ENCODE measurements at places on chromosomes 1 and 21.

DNA sequence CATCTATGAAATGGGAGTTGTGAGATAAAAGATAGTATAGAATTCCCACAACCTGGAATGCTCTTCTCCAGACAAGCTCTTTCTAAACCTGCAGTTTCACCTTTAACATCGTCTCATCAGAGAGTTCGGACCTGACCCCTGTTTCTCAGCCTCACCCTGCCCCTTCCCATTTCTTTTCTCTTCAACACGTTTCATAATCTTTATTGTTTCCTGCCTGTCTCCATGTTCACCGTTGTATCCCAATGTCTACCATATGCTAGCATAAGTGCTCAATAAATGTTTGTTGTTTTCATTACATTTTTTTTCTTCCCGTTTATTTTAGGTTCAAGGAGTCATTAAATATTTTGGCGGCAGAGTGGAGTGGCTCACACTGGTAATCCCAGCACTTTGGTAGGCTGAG is 32.4 kb downstream of the SESN2 start:
- DNase-seq = no peak

DNA sequence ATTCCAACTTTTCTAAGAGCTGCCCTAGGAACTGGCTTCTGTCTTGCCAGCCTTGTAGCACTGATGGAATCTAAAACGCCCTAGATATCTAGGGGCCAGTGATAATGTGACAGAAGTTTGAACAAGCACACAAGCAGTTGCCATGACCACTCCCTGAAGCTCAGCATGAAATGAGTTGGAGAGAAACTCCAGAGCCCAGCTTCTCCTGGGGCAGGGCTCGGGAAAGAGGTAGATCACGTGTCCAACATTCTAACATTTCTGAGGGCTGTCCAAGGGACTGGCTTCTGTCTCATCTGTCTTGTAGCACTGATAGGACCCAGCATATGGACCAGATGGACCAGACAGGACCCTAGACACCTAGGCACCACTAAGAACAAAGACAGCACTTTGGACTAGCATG is 37.9 kb downstream of the OMA1 start:
- DNase-seq = no peak

GRCh38 chr1:24745711-24746413 is 615 bp downstream of the CLIC4 start:
- DNase-seq = peak; percentile 69

DNA sequence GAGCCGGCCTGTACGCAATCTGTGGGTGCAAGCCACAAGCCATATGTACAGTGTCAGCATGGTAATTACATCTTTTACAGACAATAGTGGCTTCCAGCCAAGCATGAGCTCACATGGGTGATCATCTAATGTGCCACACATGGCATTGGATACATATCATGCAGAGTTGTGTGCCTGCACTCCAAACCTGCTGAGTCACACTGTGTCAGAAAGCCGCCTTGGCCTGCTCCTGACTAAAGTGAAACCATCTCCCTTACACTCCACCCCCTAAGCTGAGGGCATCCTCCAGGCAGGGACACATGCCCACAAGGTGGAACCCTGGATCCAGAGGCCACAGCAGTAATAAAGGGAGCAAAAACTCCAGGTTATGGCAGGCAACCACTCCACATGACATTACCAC is 72.5 kb downstream of the KCNT2 start:
- peak; percentile 34 for DNase-seq

GRCh38 chr1:12521096-12521495 is 96.9 kb downstream of the DHRS3 start:
- DNase-seq = no peak

DNA sequence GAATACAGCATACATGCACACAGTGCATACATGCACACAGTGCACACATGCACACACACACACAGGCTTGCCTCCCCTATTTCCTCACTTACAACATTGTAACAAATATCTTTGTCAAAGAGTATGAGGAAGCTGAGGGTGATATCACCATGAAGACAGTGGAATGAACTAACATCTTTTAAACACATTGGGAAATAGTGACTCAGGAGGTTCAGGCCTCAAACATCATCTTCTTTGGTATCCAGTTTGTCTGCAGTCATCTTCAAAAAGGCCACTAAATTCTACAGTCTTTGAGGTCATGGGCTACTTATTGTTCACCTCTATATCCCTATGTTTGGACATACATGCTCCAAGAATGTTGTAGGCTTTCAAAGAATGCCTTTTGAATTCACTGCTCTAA is 2.1 kb upstream of the LCE2B start:
- no peak for DNase-seq

GRCh38 chr1:46405724-46406123 is 11.6 kb downstream of the FAAH start:
- DNase-seq = no peak

DNA sequence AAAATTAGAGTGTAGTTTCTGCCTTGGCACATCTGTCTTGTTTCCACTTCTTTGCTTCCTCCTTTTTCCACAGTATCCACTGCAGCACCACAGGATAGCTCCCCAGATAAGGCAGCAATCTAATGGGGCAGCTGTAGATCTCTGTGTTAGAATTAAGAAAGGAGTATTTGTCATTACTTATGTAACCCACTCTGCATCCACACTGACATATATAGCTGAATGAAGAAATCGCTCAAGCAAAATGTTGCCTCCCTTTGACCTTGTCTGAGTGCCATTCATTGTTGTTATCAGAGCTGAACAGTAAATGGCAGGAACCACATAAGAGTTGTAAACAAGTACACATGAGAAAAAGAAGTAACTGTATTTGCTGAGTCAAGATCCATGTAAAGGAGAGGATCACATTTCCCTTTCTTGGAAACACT is 45.9 kb upstream of the DPH5 start:
- DNase-seq = no peak

GRCh38 chr1:52474807-52475206 is 70.4 kb downstream of the PRPF38A start:
- no peak for DNase-seq

DNA sequence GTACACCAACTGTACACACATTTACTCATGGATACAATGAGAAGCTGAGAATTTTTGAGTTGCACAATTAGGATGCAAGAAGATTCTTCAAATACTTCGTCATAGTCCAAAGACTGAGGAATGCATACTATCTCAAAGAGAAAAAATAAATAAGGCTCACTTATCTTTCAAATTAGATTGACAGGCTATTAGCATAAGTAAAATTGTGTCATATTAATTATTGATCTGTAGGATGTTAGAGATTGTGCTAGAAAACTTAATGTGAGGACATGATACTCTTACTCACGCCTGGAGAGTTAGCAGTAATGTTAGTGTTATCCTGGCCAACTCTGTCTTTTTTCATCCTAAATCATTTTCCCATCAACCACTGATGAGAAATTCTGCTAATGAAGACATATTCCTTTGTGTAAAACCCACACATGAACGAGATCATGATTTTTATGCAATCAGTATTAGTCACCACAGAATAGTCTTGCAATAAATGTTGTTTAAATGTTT is 659.0 kb downstream of the LTN1 start:
- DNase-seq = no peak

- DNase-seq = no peak
These were observed 866.3 kb upstream of the B3GALT2 start for GRCh38 chr1:194052514-194053338.

- no peak for DNase-seq
These were observed 27.6 kb upstream of the CNIH3 start for GRCh38 chr1:224588515-224588914.

DNA sequence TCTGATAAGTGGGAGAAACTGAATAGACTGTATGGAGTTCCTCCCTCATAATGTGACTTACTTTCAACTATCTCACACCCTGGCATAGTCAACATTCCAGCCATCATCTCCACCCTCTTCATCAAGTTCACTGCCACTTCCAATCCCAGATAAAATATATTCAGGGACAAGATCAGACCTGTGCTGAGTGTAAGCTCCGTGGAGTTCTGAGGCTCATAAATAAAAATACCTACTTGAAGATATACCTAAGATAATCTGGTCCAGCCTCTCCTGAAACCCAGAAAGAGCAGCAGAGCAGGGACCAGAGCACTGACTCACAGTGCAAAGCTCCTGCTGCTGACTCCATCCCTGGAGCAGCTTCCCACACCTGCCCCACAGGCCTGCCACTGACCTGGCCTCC is 1.7 kb upstream of the LCE7A start:
- DNase-seq = no peak

DNA sequence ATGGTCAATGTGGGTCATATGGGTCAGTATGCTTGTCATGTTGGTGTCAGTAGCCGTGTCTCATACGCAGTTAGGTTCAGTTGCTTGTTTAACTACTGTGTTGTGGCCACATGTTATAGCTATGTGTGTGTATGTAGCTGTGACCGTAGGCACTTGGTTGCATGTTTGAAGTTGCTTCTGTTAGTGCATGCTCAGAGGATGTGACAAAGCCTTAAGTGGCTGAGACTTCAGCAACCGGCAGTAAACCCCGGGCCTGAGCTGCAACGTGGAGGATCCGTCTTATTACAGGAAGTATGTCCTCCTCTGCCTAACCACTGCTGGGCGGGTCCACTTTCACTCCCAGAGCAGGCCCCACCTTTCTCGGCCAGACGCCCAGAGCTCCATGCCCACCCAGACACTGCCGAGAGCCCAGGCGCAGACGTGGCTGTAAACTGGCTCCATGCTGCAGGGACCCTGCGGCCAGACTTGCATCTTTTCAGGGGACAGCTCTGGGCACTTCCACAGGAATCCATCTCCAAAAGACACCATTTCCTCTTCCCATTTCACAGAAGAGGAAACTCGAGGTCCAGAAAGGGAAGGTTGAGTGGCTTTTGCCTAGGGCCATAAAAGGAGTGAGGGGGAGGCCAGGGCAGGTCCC is 2.2 kb downstream of the TCEA3 start:
- peak; percentile 12 for DNase-seq

DNA sequence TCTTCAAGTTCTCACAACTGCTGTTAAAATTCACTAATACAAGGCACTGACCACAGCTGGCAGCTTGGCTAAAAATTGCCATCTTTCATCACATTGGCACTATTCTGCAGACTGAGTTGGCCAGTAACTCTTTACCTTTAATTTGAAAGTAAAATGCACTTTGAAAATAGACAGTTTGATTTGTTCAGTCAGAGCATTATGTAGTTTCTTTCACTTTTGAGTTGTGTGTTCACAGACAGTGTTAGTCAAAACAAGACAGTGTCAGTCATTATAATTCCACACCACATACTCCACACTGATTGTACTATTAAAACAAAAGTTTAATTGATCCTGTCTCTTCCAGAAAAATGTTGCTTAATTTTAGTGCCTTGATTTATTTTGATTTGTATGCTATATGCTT is 160.7 kb downstream of the SDCCAG8 start:
- DNase-seq = no peak

DNA sequence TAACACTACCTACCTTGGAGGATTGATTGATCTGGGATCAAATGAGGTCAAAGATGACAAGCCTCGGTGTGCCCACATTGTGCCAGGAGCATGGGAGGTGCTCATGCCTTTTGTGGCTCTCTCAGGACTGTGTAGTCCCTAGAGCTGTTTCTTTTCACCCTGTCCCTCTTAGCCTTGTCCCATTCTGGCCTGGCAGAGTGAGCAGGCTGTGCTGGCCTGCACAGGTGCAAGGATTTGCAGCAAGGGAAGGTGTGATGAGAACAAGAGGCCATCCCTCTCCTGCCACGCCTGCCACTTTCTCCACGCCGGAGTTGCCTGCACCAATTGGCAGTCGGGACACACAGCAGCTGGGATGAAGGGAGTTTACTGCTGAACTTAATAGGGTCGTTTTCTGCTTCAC is 410.6 kb upstream of the VAMP3 start:
- DNase-seq = no peak

GRCh38 chr1:57403201-57403600 is 20.7 kb downstream of the DAB1 start:
- DNase-seq = no peak

GRCh38 chr1:45033356-45033755 is 21.3 kb downstream of the UROD start:
- DNase-seq = no peak

GRCh38 chr21:16116069-16116468 is 386.3 kb downstream of the USP25 start:
- no peak for DNase-seq

GRCh38 chr1:228338521-228339051 is 68.0 kb downstream of the TRIM11 start:
- DNase-seq = no peak

DNA sequence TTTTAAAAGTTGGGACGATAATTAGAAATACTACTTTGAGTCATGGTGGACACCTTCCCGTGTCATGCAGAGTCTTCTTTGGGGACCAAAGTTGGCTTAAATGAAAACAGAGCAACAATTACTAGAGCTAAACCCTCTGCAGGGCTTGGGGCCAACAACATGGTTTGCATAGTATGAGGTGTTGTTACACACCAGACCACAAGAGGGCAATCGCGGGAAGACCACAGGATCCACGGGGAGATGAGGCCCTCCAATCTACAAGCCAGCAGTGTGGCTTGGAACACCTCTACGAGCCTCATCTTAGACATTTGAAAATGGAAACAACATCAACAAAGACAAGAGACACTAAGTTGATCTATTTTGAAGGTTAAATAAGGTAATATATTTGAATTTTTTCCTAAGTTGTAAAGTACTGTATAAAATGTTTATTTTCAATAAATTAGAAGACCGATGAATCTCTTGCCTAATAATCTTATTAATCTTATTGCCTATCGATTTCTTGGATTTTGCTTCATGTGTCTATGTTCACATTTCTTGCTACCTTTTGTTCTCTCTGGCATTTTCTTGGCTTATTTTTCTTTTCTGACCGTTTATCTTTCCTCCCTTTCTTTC is 8.2 kb upstream of the SMCP start:
- DNase-seq = peak; percentile 61

DNA sequence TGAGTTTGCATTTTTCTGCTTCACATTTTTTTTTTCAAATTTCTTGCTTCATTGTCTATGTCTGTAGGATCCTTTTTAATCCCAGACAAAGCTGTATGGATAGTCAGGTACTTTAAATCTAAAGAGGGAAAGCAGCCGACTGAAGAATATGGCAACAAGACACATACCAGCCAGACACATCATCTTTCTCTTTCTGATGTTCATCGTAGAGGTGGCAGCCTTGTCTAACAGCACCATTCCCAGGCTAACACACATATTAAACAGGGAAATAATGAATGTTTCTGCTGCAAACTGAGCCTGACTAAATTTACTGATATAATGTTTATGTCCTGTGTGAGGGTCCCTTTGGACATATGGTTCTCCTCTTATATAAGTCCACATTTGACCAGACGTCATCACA is 3.7 kb upstream of the TEKT2 start:
- DNase-seq = no peak

Data from retina (tissue), 1 donor.